Tibial nerve (tissue), 4 donors: ENCODE measurements at places on chromosomes 16 and 17. TPM values are rescaled to one million over a fixed set of nuclear protein-coding genes. Genes with fewer than 3 reads are reported as not detected.

The EFCAB5 gene
- total RNA-seq: not detected

The ALDH3A1 gene
- total RNA-seq: not detected

The ACE gene
- 19.4 TPM for total RNA-seq

The SULT1A3 gene
- total RNA-seq: 55.3 TPM

The PYY gene
- total RNA-seq: not detected

The OTOA gene
- total RNA-seq: 0.39 TPM

The WIPF2 gene
- 11.1 TPM for total RNA-seq
